ENCODE measurements at places on chromosomes 2 and 18. TPM values are rescaled to one million over a fixed set of nuclear protein-coding genes. Genes with fewer than 3 reads are reported as not detected.

GRCh38 chr2:44134848-44135247 is 33.8 kb upstream of the PPM1B start:
- H3K4me3 ChIP-seq: no peak overlapping the region
- no peak for DNase-seq
- H3K27ac ChIP-seq: no peak overlapping the region
- peaks cover 1% of the 10 kb centered on the region for H3K36me3 ChIP-seq
- peaks cover 4% of the 10 kb centered on the region for H3K4me1 ChIP-seq

DNA sequence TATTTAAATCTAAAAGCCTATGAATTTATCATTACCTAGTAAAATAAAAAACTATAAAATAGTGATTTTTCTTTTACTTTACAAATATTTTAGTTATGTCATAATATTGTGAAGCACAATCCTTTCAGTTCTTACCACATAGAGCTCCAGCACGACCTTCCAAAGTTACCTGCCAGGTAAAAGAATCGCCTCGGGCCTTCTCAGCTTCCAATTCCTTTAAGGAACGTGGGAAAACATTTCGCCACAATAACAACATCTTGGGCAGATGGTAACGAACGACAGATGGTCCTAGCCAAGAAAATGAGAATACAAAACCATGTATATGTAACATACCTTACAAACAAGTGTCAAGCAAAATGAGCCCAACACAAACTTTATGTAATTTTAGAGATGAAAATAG is 23.7 kb downstream of the HEATR5B start:
- H3K27ac ChIP-seq: no peak overlapping the region
- peaks cover 4% of the 10 kb centered on the region for H3K4me1 ChIP-seq
- H3K27me3 ChIP-seq: no peaks in the 10 kb centered on the region
- H3K36me3 ChIP-seq: peaks cover 30% of the 10 kb centered on the region

GRCh38 chr2:10267036-10267435 is 35.7 kb upstream of the HPCAL1 start:
- no peak overlapping the region for H3K27ac ChIP-seq
- no peaks in the 10 kb centered on the region for H3K36me3 ChIP-seq
- H3K4me1 ChIP-seq: peaks cover 6% of the 10 kb centered on the region
- H3K4me3 ChIP-seq: no peak overlapping the region
- H3K27me3 ChIP-seq: no peaks in the 10 kb centered on the region
- DNase-seq: no peak

- no peaks in the 10 kb centered on the region for H3K27me3 ChIP-seq
- DNase-seq: no peak
- no peak overlapping the region for H3K4me3 ChIP-seq
- H3K36me3 ChIP-seq: no peaks in the 10 kb centered on the region
- no peak overlapping the region for H3K27ac ChIP-seq
Observed at GRCh38 chr18:33421225-33421624, 19.3 kb downstream of the CCDC178 start.

DNA sequence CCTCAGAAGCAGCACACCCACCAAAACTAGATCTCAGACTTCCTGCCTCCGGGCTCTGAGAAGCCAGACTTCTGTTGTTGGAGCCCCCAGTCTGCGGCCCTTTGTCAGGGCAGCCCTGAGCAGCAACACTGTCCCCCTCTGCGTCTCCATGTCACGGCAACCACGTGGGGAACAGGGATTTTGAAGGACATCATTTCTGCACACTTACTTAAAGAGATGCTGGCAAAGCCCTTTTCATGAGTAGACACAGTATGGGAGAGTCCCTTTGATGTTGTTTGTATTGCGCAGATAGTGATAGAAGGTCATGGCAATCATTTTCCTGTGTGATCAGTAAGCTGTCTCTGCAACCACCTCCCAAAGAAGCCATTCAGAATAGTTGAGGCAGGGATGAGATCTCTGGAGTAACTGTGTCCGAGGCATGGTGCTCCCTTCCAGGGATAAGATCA is 69.1 kb upstream of the ID2 start:
- no peak for DNase-seq
- peaks cover 15% of the 10 kb centered on the region for H3K4me1 ChIP-seq
- H3K36me3 ChIP-seq: peaks cover 3% of the 10 kb centered on the region
- no peak overlapping the region for H3K4me3 ChIP-seq

The MEP1B gene
- total RNA-seq: not detected

The TUBA4B gene
- not detected for total RNA-seq
